WTC11 (cell line): ENCODE measurements at places on chromosomes 2 and 18. TPM values are rescaled to one million over a fixed set of nuclear protein-coding genes. Genes with fewer than 3 reads are reported as not detected.

DNA sequence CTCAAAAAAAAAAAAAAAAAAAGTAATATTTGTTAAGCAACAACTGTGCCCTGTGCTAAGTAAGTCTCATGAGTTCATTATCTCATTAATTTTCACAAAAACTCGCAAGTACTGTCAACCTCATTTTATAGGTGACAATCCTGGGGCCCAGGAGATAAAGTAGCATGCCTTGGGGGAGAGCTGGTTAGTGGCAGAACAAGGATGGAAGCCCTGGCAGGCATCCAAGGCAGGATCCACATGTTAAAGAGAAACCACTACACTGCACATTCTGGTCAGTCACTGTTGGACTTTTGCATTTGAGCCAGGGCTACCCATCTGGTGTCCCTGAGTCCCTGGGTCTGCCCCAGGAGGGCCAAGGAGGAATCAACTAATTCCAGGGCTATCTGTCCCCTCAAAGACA is 54.6 kb downstream of the ZFP36L2 start:
- DNase-seq, result no peak

DNA sequence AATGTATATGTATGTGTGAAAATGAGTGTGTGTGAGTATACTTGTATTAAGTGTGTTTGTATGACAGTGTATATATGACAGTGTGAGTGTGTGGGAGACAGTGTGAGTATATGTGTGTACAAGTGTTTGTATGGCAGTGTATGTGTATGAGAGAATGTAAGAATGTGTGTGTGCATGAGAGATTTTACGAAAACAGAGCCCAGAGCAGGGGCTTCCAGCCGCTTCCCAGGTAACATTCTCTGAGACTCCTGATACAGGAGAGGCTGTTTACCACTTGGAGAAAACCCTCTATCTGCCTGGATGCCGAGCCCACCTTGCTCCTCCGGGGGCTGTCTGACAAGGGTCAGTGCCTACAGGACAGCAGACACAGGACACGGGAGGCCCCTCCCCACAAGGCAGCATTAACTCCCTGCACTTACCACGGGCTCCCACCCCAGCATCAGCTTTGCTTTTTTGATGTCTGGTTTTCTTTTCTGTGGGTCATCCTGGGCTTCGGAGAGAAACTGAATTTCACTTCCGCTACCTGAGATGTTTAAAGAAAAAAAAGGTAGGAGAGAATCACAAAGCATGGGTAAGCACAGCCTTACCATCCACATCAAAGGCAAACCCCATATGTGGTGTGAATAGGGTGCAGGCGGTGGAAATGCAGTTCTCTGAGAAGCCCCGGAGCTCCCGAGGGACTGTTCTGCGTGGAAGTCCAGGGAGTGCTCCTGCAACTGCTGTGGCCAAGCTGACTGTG is 97.6 kb downstream of the UXS1 start:
- no peak for DNase-seq

DNA sequence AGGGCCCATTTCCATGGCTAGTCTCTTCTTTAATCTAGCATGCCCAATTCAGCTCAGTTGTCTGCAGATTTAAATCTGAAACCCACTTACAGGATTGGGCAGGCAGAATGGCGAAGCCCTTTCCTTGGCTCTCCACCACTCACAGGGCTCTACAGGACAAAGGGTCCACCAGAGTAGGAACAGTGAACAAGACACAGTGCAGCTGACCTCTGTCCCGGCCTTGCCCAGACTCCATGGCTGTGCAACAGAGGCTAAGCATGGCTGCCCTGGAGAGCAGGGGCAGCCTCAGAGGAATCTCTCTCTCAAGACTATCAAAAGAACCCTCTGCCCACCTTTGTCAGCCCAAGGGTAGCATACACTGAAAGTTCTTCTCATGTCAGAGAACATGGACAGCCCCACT is 9.7 kb upstream of the ATP6V1B1 start:
- DNase-seq, result no peak

- DNase-seq, result no peak
Observed at GRCh38 chr2:27309651-27310050, 1.4 kb upstream of the UCN start.

GRCh38 chr18:5294113-5294456 is 1.4 kb downstream of the ZBTB14 start:
- DNase-seq, result no peak

DNA sequence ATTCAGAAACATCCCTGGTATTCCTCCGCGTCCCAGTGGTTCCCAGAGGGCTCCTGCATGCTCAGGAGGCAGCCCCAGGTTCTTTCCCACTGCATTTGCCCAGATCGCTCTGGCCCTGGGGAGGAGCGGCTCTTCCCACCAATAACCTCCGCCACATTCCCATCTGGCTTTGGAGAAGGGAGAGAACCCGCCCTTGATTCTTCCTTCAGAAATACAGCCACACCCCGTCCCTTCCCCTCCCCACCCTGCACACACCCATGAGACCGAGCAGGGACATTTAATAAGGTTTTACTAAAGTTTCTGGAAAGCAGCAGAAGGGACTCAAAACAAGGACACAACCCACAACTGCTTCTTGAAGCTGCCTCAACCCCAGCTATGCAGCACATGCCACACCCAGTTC is 21.9 kb downstream of the ARID5A start:
- DNase-seq, result no peak

DNA sequence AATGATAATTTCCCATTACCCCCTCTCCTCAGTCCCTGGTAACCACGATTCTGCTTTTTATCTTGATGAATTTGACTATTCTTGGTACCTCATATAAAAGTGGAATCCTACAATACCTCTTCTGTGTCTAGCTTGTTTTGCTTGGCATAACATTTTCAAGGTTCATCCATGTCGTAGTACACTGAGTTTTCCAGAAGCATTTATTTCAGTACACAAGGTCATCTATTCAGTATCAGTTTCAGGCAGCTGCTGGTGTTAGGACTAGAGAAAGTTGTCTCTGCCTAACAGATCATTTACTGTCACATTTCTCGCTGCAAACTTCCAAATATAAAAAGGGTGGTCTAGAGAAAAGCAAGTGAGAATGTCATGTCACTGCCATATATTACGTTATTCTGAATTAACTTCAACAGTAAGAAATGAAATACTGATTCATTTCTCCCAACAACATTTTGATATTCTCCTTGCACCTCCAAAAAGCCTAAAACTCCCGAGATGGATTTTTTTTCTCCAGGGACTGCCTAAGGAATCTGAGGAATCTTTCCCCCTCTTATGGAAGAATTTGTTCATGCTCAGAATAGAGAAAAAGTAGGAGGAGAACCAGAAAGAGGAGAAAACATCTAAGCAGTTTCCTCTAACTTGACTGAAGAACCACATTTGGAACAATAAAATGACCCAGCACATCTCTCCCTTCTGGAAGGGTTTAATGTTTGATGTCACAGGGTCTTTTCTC is 36.0 kb downstream of the CDK15 start:
- no peak for DNase-seq

DNA sequence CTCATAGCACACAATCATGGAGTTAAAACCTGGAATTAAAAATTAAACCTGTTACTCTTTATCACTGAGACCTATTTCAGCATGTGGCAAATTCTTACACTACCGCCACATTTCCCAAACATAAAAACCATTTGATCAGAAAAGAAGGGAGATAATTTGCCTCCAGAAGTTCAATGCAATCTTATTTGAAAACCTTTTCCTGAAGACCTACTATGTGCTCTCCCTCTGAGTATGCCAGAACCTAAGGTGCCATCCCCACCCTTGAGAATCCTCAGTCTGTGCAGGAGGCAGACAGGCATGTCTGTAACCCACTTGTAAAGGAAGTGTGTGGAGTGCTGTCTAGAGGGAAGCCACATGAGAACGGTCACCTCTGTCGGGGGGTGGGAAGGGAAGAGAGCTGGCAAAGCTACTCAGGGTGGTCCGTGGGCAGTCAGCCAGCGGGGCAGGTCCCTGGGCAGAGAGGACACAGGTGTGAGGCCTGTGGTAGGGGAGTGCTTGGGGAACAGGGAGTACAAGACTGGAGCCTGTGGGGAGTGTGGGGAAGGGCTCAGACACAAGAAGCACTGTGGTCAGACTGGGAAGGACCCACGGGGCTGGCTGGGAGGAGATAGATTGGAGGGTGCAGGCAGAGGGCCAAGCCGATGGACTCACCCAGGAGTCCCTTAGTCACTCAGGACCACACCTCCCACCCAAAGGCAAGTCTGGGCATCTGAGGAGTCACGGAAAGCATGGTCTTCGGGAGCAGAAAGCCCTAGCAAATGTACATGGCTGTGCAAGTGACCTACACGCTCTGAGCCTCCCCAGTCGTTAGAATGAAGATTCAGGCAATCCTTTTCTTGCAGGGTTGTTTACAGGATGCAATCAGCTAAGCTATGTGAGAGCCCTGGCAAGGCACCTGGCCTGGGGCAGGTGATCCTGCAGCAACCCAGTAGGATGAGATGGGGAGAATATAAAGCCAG is 22.8 kb downstream of the CRACDL start:
- DNase-seq, result no peak

GRCh38 chr2:127576433-127577207 is 41.1 kb downstream of the MYO7B start:
- DNase-seq, result no peak

MEP1B gene
- 0.07 TPM in 1 of 3 replicates, not detected in the others for total RNA-seq

ACP1 gene
- total RNA-seq, result 145 to 150 TPM (median 146 TPM) in 3 replicates

BABAM2 gene
- 16.5 to 21.5 TPM (median 21.0 TPM) in 3 replicates for total RNA-seq

SERPINB11 gene
- not detected in 3 replicates for total RNA-seq

CNDP1 gene
- 0.11 to 0.28 TPM (median 0.25 TPM) in 3 replicates for total RNA-seq

RAB6C gene
- total RNA-seq, result 0.07 to 0.09 TPM (median 0.07 TPM) in 3 replicates

CD302 gene
- total RNA-seq, result 1.4 to 2.5 TPM (median 1.8 TPM) in 3 replicates

RUFY4 gene
- total RNA-seq, result 0.31 to 0.64 TPM (median 0.57 TPM) in 3 replicates
